ENCODE measurements at places on chromosomes 4 and X.

GRCh38 chrX:117838581-117839331 lies 277.9 kb downstream of the KLHL13 start:
- no peak for DNase-seq

- no peak for DNase-seq
These were observed 2345.6 kb downstream of the PCDH7 start for GRCh38 chr4:33065749-33066148.

DNA sequence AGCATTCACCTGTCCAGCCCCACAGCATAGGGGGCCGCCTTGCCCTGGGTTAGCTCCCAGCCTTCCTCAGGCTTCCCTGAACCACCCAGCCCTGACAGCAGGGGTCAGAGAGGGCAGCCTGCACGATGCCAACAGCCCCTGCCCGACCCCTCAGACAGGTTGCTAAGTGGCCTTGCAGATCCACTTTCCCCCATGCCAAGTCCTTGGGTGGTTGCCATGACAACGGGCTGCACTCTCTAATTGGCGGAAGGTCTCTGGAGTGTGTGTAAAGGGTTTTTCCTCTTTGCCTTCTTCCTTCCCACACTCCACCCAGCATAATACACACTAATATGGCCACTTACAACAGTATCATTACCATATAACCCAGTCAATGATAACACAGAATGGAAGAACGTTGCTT lies 99.6 kb upstream of the AFAP1 start:
- no peak for DNase-seq

- DNase-seq: no peak
These were observed 498.0 kb upstream of the BOD1L1 start for GRCh38 chr4:14125375-14126129.

- DNase-seq: no peak
These were observed 92.5 kb downstream of the FBXL5 start for GRCh38 chr4:15562623-15563022.

GRCh38 chrX:118637997-118638396 lies 89.4 kb upstream of the IL13RA1 start:
- no peak for DNase-seq

DNA sequence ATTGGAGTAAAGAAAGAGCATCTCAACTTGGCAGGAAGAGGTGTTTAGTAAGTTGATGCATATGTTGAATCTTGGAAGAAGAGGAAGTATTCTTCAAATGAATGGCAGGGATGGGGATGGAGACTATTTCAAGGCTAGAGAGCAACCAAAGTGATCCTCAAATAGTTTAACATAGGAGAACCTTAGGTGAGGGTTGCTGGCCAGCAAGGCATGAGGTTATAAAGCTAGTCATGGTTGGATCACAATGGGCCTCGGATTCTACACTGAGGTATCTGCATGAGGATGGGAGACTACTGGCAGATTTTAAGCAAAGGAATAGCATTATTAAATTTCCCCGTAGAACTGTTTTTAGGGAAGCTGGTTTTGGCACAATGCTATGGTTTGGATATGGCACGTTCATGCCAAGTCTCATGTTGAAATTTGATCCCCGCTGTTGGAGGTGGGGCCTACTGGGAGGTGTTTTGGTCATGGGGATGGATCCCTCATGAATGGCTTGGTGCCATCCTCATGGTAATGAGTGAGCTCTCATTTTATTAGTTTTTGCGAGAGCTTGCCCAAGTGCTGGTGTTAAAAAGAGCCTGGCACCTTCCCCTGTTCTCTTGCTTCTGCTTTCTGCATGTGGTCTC lies 41.9 kb upstream of the ETNPPL start:
- DNase-seq: no peak

- DNase-seq: no peak
These were observed 3.4 kb upstream of the SEC24D start for GRCh38 chr4:118839221-118839927.

- no peak for DNase-seq
These were observed 84.3 kb upstream of the DHRSX start for GRCh38 chrX:2585158-2585470.

- no peak for DNase-seq
These were observed 907.1 kb downstream of the RPA4 start for GRCh38 chrX:97790850-97791249.

GRCh38 chrX:13774696-13775095 lies 40.1 kb downstream of the OFD1 start:
- no peak for DNase-seq

DNA sequence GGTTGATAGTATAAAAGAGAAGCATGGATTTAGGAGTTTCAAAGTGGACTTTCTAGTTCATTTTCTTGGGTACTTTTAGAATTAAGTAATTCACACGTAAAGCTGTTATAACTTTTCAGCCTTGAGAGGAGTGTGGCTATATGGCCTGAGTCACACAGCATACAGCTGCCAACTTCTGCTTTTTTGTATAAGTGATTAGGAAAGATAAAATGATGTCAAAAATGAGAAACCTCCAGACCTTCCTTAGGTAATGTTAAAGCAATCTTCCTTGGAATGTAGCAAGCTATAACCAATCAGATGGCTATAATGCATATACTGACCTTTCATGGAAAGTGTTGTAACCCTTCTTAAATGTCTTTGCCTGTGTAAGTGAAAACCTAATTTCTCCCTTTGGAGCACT lies 39.2 kb downstream of the RAB40AL start:
- no peak for DNase-seq

GRCh38 chr4:76690011-76690905 lies 207.7 kb downstream of the SOWAHB start:
- no peak for DNase-seq

GRCh38 chrX:50081282-50081889 lies 119.4 kb downstream of the AKAP4 start:
- no peak for DNase-seq

DNA sequence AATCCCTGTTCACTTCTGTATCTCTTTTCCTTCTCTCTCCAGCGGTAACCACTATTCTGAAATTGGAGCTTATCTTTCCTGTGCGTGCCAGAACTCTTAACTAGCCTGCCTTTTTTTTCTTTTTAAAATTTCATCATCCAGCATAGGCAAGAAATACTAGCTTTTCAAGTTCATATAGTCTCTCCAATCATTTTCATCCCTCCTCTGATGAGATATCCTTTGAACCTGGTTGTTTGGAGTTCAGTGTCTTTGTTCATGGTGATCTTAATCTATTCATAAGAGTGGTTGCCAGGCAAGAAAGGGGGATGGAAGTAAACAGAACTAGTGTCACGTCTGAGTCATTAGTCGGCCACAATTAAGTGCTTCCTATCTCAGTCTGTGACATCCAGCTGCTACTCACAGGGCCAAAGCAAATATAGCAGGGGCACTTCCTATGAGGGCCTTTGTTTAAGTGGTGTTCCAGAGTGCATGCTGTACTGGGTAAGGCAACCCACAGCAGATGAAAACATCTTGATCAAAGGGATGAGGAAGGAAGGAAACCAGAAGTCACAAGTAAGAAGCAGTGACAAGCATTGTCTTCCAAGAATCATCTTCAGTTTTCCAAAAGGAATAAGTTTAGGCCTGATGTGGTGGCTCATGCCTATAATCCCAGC lies 56.4 kb upstream of the XIAP start:
- DNase-seq: no peak

GRCh38 chr4:115233600-115233999 lies 120.2 kb upstream of the NDST4 start:
- DNase-seq: no peak

GRCh38 chr4:109157205-109157604 lies 145.3 kb downstream of the COL25A1 start:
- no peak for DNase-seq

DNA sequence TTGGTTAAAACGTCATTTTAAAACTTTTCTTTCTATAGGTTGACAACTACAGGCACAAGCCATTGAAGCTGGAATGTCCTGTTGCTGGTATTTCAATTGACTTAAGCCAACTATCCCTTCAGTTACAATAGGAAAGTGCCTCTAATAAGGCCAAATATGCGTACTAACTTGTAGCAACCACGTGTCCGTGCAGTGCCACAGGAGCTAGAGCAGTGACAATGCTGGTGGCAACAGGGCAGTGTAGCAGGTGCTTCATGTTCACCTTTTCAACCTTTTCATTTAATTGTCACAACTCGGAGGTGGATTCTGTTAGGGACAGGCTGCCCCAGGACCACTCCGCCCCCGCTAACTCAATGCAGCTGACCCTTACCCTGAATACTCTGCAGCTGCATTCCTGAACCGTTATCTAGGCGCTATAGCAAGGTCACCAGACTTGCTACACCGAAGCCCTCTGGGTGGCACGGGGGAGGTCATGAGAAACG lies 37.7 kb downstream of the ERVMER34-1 start:
- DNase-seq: no peak
